T-helper 9 cell (primary cell): ENCODE measurements at places on chromosomes 3 and 15.

DNA sequence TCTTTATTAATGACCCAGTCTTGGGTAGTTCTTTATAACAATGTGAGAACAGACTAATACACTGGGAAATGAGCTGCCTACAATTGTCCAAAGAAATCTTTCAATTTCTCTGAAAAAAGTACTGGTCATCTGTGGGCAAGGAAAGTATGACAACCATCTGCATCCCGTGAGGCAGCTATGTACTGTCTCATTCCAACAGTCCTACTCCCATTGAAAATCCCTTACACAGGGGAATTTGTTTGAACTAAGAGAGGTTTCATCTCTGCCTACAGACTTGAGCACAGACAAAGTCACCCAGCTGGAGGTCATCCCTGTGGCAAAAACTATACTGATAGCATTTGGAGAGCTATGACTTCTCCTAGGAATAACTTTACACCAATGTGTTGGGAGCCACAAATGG, 27.1 kb downstream of the SHC4 start:
- no peak for DNase-seq

DNA sequence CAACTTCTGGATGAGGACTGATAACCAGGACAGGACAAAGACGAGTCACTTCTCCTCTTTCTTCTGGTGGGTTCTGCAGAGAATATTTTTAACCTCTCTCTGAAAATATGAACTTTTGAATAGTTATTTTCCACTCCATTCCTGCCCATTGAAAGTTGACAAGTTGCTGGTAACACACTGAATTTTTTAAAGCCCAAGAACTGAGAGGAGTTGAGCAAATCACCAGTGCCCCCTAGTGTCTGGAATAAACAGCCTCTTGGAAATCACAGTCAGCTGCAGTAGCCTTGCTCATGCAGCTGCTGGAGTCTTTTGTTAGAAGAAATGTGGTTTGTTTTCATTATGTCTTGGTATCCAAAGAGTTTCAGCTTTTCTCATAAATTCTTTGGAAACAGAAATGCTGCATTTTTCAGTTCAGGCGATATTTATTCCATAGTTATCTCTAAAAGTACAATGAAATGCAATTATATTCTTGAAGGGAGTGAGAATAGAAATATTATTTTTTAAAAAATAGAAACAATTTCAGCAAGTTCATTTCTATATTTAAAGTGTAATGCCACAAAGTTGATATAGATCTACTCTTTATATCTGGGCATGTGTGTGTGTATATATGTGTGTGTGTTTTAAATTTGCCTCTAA, 741.0 kb upstream of the CBLB start:
- peak; percentile 38 for DNase-seq

- DNase-seq: no peak
These were observed 49.2 kb downstream of the PIERCE2 start for GRCh38 chr15:55457401-55458022.

DNA sequence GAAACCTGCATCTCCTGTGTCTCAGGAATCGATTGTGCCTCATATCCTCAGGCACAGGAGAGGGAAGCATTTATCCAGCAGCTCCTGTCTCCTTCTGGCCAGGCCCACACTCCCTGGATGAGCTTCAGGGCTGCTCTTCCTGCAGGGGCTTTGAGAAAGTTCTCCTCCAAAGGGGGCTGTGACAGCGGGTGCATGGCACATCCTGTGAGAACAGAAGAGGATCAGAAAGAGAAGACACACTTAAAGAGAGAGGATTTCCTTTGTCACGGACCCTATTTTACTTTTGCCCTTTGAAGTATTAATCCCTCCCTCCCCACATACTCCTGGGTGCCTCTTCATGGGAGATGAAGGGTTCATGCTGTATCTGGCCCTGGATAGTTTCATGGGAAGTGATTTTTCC, 46.0 kb downstream of the MFSD1 start:
- DNase-seq: no peak

DNA sequence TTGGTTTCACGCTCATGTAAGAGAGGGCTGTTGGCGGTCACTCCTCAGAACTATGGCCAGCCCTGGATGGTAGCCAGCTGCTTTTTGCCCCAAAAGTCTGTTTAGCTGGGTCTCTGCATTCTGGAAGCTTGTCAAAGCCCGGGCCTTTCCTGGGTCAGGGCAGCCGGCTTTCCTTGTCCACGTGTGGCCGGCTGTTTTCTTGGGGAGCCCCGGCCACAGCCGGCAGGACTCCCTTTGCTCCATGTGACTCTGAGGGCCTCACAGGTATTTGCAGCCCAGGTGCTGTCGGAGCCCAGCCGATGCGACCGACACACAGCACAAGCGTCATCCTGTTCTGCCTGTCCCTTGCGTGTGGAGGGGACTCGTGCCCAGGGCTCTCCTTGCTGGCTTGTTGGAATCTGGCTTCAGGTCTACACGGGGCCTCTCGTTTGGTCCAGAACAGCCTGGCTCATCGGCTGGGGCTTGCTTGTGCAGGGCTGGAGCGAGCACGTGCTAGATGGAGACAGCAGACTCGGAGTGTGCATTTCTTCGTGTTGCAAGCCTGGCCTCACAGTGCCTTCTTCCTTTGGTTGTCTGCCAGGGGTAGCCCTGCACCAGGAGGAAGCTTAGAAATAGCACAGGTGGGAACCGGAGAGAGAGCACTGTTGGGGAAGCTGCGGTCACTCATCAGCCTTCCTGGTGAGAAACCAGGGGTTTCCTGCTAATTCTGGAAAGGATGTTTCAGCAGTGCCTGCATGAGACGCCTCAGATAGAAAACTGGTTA, 51.5 kb downstream of the PGPEP1L start:
- no peak for DNase-seq

GRCh38 chr3:17771177-17772017, 29.0 kb upstream of the TBC1D5 start:
- DNase-seq: no peak

DNA sequence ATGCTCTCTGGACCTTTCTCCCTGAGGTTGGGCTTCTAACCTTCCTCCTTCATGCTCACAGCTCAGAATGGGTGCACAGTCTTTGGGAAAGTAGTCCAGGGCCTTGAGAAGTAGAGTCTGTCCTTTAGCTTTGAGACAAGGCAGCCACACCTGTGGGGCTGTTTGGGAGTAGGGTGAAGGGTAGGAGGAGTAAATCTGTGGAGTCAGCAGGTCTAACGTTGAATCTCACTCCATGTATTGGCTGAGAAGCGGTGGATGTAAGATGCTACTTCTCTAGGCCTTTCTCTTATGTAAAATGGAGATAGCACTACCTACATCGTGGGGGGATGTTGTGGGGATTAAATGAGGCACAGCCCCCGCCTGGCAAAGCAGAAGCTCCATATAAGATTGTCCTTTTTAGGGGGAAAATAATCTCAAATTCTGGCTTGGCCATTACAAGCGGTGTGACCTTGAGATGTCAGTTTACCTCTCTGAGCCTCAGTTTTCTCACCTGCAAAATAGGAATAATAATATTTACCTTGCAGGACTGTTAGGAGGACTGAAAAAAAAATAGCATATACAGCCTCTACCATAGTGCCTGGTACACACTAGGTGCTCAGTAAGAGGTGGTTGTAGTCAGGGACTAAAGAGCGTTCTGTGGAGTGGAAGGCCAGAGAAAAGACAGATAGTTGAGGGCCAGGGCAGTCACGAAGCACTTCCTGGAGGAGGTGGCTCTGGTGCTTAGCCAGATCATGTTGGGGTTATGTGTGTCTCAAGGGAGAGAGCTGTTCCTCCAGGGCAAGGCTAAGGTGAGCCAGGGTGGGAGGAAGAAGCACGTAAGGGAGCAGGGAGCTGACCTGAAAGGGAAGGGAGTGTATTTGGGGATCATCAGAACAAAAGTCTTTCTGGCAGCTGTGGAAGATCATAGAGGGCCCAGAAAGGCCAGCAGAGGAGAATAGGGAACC, 82.8 kb upstream of the MRPS22 start:
- no peak for DNase-seq

DNA sequence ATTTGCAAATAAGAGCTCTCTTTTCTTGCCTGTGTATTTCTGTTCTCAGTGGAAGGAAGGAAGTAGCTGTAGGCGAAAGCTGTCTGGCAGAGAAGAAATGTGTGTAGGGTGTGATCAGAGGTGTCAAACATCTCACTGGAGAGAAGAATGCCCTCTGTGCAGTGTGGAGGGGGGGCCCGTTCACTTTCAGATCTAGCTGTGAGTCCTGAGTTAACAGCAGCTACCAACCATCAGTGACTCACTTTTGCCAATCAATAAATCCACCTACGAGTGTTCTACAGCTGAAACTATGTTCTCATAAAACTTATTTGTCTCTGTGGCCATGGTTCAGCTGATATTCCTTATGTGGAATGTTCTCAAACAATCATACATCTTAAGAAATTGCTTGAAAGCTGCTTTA, 103.7 kb downstream of the FRMD4B start:
- no peak for DNase-seq

DNA sequence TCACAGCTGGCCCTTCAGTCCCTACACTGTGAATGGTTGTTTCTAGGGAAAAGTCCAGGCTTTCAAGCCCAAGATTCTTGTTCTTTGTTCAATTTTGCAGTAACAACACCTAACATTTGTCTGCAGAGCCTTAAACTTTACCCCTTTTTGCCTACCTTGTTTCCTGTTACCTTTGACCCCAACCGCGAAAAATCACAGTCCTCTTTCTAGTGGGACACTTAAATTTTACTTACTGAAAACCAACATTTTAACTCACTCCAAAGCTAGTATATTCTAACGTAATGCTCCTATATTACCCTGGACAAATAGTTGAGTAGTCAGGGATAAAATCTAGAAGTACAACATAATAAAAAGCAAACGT, 649 bp upstream of the PIK3CB start:
- DNase-seq: no peak

GRCh38 chr15:75065467-75065850, 42.1 kb downstream of the PPCDC start:
- DNase-seq: no peak

- no peak for DNase-seq
These were observed 227.9 kb downstream of the PYDC2 start for GRCh38 chr3:191688756-191689433.

DNA sequence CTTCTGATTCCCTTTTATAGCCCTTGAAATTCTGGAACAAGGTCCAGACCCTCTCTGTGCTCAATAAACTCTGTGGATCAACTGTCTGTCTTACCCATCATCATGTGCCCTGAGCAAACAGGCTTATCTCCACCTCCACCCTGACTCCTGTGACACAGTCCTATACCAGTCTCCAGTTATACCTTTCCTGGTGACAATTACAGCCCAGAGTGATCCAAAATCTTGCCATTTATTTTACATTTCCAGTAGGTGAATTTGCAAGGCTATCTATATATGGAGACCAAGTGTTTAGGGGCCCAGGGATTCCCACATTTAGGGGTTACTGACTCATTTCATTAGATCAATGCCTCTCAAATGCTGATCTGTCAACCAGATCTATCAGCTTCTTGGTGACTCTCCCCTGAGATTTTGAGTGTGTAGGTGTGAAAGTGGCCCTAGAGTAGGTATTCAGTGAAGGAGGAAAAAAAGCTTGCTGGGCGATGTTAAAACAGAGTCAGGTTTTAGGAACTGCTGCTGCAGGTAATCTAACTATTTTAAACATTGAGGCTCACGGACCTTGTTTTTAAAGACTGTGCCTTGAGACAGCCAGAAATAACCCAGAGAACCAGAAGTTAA, 229.6 kb upstream of the WNT5A start:
- DNase-seq: no peak

GRCh38 chr3:188749010-188749617, 422.7 kb upstream of the TPRG1 start:
- DNase-seq: peak; percentile 39

- no peak for DNase-seq
These were observed 88.6 kb upstream of the COL6A5 start for GRCh38 chr3:130256821-130257340.

GRCh38 chr3:184560531-184560930, 1.1 kb upstream of the EPHB3 start:
- no peak for DNase-seq

DNA sequence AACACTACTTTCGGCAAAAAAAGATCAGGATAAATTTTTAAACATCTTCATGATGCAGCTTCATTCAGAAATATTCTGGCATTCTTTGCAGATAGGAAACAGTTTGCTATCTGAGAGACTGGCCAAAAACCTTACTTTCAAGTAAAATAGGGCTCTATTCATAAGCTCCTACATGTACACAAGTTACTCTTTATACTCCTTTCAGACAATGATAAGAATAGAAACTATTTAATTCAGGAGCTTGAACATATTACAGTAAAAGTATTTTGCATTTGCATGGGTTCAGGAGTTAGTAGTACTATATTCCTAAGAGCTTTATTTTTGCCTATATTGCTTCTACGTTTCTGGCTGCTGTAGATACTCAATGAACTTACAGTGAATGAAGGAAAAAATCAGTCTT, 70.5 kb downstream of the PLOD2 start:
- no peak for DNase-seq

DNA sequence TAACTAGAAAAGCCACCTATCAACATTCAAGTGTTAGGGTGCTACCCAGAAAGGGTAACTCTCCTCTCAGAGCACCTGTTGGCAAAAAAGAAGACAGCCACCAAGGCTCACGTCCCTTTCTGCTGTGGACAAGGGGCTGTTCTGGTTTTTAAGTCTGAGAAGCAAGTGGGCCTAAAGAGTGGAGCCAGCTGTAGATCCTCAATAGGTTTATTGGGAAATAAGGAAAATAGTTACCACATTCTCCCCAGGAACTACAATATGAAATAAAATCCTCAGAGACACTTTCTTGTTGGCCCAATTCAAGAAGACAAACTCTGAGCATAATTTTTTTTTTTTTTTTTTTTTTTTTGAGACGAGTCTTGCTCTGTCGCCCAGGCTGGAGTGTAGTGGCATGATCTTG, 35.8 kb downstream of the LRIG1 start:
- DNase-seq: no peak

GRCh38 chr3:11574981-11575669, 68.6 kb downstream of the VGLL4 start:
- DNase-seq: no peak

GRCh38 chr3:73954506-73954905, 329.8 kb upstream of the PDZRN3 start:
- no peak for DNase-seq

- no peak for DNase-seq
These were observed 26.7 kb upstream of the CCDC50 start for GRCh38 chr3:191302451-191302850.

GRCh38 chr3:38131621-38132369, 5.1 kb downstream of the ACAA1 start:
- no peak for DNase-seq

DNA sequence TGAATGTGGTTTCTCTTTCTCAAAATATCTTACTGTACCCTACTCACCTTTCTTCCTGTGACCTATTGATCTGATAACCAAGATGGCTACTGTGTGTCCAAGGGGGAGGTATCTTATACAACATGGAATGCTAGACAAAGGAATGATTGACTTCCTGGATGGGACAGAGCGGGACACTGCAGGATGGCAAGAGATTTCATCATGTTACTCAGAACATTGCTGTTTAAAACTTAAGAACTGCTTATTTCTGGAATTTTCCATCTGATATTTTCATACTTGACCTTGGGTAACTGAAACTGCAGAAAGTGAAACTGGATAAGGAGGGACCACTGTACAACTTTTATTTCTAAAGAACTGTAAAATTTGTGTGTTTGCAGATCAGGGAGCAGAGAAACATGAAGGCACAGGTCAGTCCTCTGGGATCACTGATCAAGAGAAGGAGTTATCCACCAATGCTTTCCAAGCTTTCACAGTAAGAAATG, 18.5 kb downstream of the CNOT10 start:
- no peak for DNase-seq

- no peak for DNase-seq
These were observed 11.5 kb downstream of the NUDT16 start for GRCh38 chr3:131393051-131393450.
